ENCODE measurements at places on chromosomes 3 and 15.

GRCh38 chr3:56802378-56802745, 613 bp upstream of the ARHGEF3 start:
- no peak for DNase-seq

GRCh38 chr3:71175691-71176365, 407.7 kb downstream of the FOXP1 start:
- DNase-seq = no peak

GRCh38 chr15:74319596-74320351, 47.7 kb downstream of the CYP11A1 start:
- DNase-seq = no peak

GRCh38 chr15:83854321-83854720, 200.4 kb downstream of the ADAMTSL3 start:
- DNase-seq = no peak

DNA sequence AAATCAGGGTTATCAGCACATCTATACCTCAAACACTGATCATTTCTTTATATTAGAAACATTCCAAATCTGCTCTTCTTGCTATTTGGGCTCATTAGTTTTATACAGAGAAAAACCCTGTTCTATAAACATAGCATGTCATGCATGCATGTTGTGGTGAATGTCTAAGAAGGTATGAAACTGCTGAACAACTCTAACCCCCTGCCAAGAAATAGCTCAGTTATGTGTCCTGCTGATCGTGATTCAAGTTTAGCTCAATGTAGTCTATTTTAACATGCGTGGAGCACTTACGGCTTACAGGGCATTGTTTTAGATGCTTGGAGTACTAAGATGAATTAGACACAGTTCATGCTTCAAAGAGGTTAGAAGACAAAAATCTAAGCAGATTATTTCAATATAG, 35.8 kb downstream of the MYH15 start:
- no peak for DNase-seq

DNA sequence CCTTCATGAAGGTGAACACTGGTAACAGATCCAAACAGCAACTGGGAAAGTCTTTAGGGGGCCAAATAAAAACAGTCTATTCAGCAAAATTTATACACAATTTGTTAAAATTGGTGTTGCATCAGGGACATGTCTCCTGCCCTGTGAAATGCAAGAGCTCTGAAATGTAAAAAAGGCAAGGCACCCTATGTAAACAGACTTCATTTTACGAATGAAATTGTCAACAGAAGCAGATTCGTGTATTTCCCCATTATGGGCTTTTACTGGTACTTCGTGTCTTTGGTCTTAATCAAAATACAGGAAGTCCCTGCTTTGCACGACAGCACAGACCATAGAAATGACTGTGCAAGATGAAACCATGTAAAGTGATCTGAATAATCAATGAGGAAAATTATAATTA, 127.3 kb upstream of the THBS1 start:
- DNase-seq = no peak

GRCh38 chr3:149203758-149204157, 17.9 kb downstream of the CP start:
- no peak for DNase-seq

DNA sequence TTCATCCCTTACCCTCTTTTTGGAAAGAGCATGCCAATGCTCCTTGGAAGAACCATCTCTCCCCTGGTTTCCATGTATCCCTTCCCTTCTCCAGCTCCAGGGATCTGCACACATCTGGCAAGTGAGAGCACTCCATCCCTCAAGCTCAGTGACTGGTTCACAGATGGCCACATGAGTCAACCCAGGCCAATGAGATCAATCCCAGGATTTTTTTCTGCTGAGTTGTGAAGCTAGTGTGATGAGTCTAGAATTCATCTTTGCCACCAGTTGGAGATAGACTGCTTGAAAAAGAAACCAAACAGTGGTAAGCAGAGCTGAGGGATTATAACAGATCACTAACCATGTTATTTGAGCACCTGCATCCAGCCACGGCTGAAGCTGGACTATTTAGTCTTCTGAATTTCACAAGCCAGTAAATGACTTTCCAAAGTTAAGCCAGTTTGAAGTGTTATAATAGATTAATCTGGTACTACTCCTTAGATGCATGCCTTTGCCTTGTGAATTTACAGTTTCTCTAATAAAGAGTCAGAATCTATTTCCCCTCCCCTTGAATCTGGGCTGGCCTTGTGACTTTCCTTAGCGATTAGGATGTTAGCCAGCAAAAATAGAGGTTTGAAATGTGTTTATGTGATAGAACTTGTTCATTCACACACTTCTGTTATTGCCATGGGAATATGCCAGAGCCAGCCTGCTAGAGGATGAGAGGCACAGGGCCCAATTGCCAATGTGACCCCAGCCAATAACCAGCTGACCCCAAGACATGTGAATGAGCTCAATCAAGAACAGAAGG, 159.8 kb downstream of the WNT5A start:
- DNase-seq = no peak

DNA sequence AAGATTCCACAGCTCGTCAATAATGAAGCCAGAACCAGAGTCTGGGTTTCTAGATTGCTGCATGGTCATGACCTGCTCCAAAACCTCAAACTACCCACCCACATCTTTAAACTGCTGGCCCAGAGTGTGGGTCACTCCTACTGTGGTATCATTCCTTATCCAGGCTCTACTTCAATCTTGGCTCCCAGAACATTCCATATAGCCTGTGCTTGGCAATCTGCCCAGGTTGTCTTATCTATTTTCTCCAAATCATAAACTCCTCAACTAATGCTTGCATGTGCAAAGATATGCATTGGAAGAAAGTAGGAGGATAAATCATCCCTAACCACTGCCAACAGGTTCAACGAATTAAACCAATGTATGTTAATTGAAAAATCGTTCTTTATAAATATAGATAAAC, 169.7 kb downstream of the ANXA2 start:
- DNase-seq = no peak
